CD14-positive monocyte (primary cell): ENCODE measurements at places on chromosomes 13 and 19. TPM values are rescaled to one million over a fixed set of nuclear protein-coding genes. Genes with fewer than 3 reads are reported as not detected.

GRCh38 chr19:58038688-58039204, 4.9 kb downstream of the ZSCAN1 start:
- no peak for DNase-seq

- no peak for DNase-seq
Observed at GRCh38 chr13:23212671-23213070, 31.9 kb downstream of the SGCG start.

DNA sequence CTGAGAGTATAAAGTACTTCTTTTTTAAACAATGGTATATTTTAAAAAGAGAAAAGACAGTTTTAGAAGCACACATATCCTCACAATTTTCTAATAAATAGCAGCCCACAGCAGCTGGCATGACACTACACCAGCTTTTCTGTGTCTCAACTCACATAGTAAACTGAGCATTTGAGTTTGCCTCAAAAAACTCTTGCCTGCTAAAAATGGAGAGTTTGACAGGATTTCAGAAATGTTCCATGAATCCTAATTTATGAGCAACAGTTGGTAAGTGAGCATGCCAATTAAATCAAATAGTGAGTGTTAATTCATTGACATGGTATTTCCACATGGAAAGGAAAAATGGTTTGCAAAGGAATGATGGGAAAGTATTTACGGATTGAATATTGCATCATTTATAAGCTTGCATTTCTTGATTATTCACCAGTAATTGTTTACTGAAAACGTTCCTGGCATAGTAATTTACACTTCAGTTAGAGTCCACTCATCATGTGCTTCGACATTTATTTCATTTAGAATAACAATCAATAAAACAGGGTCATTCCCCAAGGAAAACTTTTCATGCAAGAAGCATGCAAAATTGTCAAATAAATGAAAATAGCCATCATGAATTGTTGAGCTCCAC, 323.0 kb downstream of the EFNB2 start:
- DNase-seq = no peak

DNA sequence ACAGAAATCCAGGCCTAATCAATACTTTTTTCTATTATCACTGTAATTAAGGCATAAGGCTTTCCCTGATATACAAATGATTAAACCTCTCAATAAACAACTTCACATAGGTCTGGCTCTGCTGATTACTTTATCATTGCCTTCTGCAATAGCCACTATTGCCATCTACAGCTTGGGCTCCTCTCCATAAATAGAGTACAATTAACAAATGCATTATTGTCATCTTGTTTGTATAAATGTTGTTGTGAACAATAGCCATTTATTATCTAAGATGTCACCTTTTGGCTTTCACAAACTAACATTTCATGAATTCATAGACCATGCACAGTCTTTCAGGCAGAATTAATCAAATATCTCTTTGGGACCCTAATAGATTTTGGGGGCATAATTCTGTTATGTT, 53.3 kb downstream of the NHLRC3 start:
- DNase-seq = no peak

The TMPRSS9 gene
- polyA plus RNA-seq = not detected

GRCh38 chr13:62747152-62747551, 1331.5 kb upstream of the PCDH20 start:
- DNase-seq = no peak

DNA sequence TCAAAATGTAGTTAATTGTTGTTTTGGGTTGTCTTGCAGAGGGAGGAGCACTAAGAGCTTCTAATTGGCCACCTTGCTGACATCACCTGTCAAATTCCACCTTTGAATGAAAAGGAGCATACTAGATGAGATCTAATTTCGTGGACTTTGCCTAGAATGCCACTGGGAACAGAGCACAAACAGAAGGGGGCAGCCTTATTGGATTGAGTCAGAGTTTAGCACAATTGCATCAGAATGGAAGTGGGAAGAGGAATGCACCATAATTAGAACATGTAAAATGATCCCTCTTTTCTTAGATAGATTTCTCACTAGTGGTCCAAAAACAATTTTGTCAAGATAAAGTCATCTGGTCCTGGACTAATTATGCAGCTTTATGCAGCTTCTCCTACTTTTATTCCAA, 1552.2 kb downstream of the PCDH9 start:
- no peak for DNase-seq
